ENCODE measurements at places on chromosomes 2 and 18.

GRCh38 chr2:16394072-16394985 is 271.3 kb downstream of the CYRIA start:
- no peak for DNase-seq

- no peak for DNase-seq
Observed at GRCh38 chr2:170365686-170366085, 187.7 kb downstream of the MYO3B start.

GRCh38 chr2:174664084-174664759 is 66.6 kb upstream of the WIPF1 start:
- DNase-seq: no peak

DNA sequence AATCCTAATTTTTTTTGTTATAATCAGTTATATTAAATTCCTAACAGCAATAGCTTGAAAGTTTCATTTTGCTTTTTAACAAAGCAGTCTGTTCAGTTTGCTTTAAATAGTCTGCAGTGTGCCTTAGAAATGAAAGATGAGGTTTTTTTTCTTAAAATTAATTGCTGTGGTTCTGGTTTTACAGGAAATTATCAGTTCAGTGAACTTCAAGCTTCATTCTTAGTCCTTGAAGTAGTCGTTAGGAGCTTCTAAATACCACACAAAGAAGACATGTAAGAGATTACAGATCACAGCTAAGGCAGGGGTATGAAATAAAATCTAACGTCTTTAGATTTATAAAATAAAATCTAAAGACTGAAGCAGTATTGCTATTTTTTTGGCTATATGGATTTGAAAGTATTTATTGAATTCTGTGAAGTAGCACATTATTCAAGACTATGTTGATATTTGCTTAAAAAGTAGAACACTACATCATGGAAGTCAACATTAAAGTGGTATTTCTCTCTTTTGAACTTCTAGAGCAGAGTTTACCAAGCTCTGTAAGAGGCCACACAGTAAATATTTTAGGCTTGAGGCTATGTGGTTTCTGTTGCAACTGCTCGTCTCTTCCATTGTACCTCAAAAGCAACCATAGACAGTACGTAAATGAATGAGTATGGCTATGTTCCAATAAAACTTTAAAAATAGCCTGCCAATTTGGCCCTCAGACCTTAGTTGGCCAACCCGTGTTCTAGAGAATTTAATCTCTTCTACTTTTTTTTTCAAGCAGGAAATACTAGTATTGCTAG is 81.5 kb upstream of the STON1 start:
- DNase-seq: no peak

DNA sequence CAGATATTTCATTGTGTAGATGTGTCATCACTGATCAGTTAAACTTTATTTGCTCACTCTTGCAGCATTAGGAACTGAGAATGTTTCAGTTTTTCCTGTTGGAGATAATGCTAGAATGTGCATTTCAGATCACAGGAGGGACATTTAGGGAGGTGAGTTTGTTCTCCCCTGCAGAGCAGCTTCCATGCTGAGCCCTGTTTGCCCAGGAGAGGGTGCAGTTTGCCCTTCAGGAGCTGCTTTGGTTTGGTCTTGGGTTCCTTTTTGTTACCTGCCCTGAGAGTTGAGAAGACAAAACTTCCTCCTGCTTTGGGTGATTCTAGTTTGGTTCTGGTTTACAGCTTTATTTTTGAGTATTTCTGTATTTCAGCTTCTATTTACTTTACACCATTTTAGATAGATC is 49.9 kb downstream of the DGKD start:
- DNase-seq: peak; percentile 84

DNA sequence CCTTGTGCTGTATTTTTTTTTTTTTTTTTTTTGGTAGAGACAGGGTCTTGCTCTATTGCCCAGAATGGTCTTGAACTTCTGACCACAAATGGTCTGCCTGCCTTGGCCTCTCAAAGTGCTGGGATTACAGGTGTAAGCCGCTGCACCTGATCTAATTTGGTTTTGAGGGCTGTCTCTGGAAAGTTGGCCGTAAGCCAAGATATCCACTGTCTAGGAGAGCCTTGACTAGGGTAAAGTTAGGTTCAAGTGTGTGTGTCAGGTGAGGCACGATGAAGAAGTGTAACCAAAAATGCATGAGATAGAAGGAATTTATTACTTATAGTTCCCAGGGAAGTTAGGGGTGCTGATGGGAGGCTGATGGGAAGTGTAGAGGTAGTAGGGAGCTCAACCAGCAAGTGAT is 46.7 kb downstream of the INO80C start:
- DNase-seq: no peak

DNA sequence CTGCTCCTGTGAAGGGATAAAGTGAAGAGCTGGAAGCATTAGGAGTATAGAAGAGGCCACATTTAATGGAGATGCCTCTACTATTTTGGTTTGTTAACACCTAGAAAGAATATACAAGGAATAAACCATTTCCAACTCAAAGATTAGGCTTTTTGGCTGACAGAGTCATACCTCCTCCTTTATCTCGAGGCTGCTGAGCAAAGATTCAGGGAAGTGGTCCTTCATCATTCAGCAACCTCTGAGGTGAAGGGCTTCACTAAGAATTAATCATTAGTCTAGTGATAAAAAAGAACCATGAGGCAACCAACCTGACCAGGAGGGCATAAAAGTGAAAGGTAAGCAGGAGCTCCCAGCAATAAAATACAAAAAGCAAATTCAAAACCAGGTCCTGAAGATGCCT is 25.8 kb downstream of the AAK1 start:
- DNase-seq: no peak

- DNase-seq: peak; percentile 95
Observed at GRCh38 chr2:237421542-237422116, 7.7 kb upstream of the COL6A3 start.

GRCh38 chr18:67574749-67575148 is 58.2 kb upstream of the DSEL start:
- DNase-seq: no peak

- no peak for DNase-seq
Observed at GRCh38 chr2:974054-974453, 23.4 kb downstream of the SNTG2 start.

- no peak for DNase-seq
Observed at GRCh38 chr2:128834207-128834879, 515.7 kb upstream of the HS6ST1 start.

DNA sequence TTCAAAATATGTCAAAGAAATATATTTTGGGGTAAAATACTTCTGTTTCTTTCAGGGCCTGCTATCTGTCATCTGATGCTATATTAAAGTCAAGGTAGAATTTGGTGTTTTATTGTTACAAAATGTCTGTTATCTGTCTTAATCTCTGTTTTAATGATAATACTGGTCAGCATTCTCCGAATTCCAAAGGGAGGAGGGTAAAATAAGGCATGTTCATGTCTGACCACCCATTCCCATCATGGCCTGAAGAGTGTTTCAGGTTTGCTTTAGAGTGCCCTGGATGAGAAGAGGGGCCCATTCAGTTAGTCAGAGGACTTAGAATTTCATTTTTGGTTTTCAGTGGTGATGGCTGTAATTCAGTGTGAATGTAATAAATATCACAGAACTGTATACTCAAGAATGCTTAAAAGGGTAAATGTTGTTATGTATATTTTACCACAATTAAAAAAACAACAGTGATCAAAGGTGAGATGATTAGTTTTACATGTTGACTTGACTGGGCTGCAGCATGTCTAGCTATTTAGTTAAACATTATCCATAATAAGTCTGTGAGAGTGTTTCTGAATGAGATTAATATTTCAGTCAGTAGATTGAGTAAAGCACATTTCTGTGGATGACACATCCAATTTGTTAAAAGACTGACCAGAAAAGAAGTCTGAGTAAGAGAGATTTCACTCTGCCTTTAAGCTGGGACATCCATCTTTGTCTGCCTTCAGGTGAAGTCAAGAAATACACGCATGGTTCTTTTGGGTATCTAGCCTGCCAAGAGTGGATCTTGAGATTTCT is 467.9 kb upstream of the SYT4 start:
- DNase-seq: no peak

- DNase-seq: no peak
Observed at GRCh38 chr18:47682876-47683275, 247.6 kb downstream of the SMAD2 start.

GRCh38 chr2:68127358-68128242 is 30.1 kb upstream of the PNO1 start:
- DNase-seq: no peak

GRCh38 chr2:218716070-218716469 is 5.4 kb downstream of the TTLL4 start:
- DNase-seq: no peak

GRCh38 chr2:186183406-186183805 is 302.7 kb upstream of the ZC3H15 start:
- DNase-seq: no peak

- peak; percentile 87 for DNase-seq
Observed at GRCh38 chr18:31977270-31977872, 34.4 kb upstream of the TRAPPC8 start.

DNA sequence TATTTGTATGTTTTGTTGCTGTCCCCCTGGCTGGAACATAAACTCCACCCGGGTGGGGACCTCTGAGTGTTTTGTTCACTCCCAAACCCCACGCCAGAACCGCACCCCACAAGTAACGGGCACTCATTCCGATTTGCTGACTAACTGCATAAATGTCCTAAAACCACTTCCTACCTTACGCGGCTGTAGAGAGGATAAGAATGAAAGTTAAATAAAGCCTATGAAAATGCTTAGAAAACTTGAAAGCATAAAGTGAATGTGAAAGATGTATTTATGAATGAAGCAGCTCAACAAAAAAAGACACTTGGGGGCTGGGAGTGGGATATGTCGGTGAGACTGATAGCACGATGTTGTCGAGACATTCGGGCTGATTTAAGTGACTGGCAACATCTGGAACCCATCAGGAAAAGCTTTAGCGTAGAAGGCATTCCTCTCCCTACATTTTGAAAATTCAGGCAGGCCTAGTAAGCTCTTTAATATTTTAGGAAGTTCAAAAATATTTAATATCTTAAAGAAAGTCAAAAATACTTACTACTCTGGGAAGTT is 206.7 kb downstream of the SH3RF3 start:
- DNase-seq: no peak

GRCh38 chr2:177893880-177894279 is 178.7 kb downstream of the PDE11A start:
- no peak for DNase-seq

GRCh38 chr2:237199082-237199481 is 113.4 kb downstream of the COPS8 start:
- DNase-seq: no peak

GRCh38 chr2:68282811-68283418 is 30.6 kb upstream of the PPP3R1 start:
- DNase-seq: no peak

DNA sequence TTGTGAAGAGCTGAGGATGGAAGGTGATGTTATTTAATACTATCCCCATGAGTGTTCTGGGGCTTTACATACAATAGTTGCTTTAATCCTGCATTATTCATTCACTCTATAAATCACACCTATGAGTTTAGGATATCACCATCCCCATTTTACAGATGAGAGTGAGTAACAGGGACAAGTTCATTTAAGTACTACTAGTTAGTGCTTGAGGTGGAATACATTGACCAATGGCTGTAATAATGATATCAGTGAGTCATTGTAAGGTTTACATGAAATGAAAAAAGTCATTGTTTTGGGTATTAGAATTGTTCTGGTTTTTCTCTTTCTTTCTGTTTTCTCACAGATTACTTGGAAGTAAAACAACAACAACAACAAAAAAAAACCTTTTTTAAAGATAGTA is 42.5 kb downstream of the TANC1 start:
- DNase-seq: no peak

DNA sequence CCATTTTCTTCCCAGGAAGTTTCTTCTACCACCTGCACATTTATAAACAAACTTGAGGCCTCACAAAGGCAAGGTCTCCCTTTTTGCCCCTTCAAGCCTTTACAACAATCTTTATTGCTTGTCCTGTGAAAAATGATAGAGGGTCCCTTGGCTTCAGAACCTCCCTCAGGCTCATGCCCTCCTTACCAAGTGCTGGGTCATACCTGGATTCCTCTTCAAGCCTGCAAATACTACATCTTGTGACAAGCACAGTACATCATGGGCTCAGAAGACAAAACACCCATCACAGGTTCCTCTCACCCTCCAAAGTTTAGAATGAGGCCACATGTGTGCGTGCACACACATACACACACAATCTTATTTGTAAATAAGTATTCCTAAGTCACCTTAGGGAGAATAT is 9.1 kb downstream of the CAPN14 start:
- DNase-seq: no peak

DNA sequence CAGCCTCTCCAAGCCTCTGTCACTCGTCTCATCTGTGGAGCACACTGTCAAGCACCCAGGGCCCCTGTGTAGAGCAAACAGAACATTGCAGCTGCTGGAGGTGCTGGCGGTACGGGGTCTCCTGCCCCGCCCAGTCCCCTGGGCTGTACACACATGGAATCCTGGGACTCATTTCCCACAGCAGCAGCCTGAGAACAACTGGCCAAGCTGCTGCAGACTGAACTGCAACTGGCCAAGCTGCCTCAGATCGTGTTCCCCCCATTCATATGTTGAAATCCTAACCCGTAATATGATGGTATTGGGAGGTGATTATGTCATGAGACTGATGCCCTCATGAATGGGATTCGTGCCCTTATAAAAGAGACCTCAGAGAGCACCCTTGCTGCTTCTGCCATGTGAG is 130.5 kb downstream of the NCK2 start:
- no peak for DNase-seq

DNA sequence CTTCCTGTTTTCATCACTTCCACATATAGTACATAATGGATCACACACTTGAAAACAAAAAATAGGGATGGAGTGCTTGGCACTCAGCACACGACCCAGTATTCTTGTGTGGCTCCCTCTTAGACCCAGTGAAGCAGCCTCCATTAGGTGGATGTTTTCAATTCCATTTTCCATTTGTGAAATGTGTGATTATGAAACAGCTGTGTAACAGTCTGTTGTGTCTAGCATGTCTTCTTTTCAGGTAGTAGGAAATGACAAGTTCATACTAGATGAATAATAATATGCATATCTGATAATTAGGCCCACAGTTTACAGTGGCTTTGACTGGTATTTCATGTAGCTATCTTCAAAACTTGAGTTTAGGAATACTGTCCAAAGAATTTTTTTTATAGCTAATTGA is 35.5 kb downstream of the EML6 start:
- no peak for DNase-seq

GRCh38 chr2:143822736-143823135 is 693.5 kb downstream of the ARHGAP15 start:
- DNase-seq: no peak

DNA sequence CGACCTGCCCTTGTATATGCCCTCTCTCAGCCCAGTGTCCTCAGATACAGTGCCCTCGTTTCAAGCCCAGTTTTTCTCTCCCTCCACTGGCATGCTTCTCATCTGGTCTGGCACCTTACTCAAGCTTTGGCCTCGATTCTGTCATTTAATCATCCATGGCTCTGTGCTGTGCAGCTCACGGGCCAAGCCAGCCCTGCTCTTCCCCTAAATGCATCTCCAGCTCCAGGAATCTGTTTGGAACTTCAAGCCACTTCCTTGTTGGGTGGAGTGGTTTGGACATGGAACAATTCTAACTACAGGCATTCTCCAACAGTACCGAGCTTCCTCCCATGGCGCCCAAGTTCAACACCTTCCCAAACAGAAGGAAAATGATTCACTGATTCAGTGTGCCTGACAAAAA is 76.7 kb upstream of the ZNF397 start:
- no peak for DNase-seq

- DNase-seq: no peak
Observed at GRCh38 chr2:161030260-161031063, 129.8 kb upstream of the TANK start.
